Fibroblast of skin of right biceps (primary cell): ENCODE measurements at places on chromosomes 5 and 9.
A peak's percentile ranks its signal among the peaks of the same experiment; 100 is the strongest.

DNA sequence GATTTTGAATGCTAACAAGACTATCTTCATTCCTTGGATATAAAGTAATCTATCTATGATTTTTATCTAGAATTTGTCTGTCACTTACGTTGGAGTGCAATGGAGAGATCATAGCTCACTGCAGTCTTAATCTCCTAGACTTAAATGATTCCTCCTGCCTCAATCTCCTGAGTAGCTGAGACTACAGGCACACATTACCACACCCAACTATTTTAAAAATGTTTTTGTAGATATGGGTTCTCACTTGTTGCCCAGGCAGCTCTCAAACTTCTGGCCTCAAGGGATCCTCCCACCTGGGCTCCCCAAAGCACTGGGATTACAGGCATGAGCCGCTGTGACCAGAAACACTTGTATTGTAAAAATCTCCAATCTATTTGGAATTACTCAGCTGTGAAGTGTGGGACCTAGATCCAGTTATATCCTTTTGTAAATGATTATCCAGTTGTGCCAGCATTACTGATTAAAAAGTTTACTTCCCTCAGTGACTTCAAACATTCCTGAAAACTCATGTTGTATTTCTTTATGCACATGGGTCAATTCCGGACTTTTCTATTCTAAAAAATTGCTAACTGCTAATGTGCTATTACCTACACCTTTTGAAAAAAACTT, 1793.8 kb upstream of the WWC1 start:
- no peak for DNase-seq

DNA sequence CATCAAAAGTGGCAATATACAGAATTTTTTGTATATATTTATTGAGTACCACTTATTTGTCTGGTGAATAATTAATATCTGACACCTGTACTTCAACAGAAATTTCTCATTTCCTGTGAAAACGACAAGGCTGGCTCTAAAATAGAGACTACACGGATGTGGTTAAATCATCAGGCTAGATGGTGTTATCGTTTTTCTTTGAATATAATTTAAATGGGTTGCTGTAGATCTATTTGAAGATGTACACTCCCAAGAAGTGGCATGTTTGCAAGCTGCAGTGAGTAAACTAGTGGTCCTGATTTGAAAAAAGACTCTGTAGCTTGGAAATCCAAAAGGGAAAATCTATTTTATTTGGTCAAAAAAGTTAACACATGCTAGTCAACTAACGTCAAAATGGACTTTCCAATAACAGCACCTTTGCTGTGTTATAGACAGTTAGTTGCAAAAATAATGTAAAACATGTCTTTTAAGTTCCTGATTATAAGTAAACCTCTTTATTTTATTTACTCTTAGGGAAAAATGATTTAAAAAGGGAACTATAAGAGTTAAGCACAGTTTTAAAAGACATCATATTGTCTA, 13.8 kb downstream of the ST8SIA4 start:
- DNase-seq, result no peak

DNA sequence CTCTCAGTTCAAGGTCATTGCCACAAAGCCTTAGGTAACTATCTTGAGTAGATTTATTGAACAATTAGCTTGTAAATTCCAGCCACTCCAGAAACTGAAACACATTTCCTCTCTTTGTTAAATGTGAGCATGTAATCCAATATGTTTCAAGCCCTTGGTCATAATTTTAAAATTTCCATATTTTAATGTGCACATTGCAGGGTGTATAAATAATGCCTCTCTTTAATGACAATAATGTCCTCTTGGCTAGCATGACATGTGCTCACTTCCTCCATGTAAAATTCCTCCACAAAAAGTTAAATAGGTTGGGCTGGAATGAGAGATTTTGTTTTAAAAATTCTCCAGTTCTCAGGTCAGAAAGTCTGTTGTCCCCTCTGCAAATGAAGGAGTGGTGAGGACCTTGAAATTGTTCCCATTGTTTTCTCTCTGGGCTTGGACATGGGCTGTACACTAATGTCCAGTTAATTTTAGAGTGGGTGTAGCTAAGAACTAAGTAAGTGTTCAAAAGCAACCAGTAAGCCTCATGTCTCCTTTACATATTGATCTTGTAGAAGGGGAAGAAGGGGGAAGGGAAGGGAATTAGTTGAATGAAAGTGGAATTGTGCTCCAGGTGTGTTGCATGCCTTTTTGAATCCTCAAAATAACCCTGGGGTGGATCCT, 2.9 kb downstream of the PPP3R2 start:
- DNase-seq, result no peak

- peak; percentile 7 for DNase-seq
Observed at GRCh38 chr9:27540502-27540901, 10.9 kb upstream of the MOB3B start.

- no peak for DNase-seq
Observed at GRCh38 chr5:32604800-32605765, 19.7 kb downstream of the SUB1 start.

DNA sequence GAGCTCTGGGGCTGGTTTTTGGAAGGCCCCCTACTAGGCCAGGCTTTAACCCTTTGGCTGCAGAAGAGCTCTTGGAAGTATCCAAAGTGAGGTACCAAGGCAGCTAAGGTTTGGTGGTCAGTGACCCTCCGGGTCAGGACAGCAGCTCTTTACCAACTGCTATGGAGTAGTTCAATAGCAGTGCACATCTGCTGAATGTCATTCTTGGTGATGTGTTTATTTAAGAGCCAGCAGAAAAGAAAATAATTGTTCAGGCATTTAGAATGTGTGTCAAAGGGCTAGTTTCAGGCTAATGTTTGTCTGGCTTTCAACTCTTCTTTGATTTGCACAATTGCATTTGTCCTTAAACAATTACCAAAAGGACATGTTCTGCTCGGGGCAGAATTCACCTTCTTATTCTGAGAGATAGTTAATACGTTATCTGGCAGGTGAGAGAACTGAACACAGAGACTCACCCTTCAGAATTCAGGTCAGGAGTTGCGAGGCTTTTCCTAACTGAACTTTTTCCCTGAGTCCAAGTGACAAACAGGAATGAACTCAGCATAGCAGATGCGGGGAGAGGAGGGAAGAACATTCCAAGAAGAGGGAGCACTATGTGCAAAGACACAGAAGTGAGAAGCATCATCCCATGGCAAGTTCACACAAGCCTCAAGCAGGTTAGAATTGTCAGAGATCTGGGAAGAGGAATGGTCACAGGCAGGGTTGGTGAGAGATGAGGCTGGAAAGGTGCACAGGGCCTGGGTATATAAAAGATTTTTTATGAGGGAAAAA, 556.7 kb upstream of the TLE4 start:
- peak; percentile 19 for DNase-seq

DNA sequence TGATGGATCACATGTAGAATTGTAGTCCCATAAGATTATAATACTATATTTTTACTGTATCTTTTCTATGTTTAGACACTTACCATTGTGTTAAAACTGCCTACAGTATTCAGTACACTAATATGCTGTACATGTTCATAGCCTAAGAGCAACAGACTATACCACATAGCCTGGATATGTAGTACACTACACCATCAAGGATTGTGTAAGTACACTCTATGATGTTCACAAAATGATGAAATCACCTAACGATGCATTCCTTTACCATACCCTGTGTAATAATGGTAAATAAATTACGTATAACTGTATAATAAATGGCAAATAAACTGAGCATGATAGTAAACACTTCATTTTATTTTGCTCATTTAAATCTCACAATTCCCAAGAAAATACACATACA, 60.3 kb downstream of the RICTOR start:
- DNase-seq, result peak; percentile 67

DNA sequence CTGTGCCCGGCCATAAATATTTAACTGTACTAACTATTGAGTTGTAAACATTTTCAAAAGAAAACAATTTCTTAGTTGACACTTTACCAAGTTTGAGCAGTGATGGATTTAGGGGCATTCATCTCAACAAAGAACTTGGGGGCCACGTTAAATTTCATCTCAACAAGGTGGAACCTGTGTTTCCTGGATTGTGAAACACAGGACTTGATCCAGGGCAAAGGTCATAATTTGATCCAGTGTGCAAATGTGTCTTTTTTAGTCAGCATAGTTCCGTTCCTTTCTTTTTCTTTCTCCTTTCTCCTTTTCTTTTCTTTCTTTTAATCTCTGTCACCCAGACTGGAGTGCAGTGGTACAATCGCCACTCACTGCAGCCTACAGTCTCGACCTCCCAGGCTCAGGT, 3.1 kb downstream of the GFRA3 start:
- DNase-seq, result no peak
